ENCODE measurements at places on chromosomes 2 and 18.

DNA sequence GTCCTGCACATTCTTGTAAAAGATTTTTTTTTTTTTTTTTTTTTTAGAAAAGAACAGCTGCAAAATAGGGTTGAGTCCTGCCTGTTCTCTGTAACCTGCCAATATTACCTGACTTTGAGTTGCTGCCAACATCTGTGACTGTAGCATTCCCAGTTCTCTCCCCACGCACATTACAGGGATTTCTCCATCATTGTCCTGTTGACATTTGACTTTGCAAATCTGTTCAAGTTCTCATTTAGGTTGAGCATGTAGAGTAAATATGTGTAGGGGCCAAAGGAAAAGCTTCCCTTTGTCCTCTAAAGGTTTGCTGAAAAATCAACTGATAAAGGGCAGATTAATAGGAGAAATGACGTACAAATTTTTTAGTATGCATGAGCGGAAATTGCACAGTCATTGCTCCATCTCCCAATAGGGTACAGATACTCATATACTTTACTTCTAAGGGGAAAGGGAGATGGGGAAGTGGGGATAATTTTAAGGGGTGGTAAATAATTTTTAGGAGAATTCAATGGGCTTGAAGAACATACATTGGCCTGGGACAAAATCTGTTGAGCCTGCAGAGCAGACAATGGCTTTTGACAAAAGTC is 385.5 kb downstream of the PIK3C3 start:
- DNase-seq = no peak

DNA sequence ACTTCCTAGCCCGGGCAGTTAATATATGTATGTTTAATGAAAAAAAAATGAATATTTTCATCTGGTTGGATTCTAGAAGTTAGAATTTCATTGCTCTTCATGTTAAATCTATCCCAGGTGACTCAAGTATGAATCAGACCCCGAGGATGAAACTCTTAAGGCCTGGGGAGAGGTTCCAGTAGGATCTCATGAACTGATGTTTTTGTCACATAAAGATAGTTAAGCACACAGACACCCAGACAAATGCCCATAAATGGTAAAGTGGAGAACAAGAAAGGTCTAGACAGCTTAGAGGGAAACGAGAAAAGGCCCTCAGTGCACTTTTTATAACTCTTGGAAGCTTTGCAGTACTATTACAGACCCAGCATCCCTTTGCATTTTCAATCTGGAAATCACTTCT is 114.1 kb downstream of the RIF1 start:
- DNase-seq = no peak

- no peak for DNase-seq
Measured at GRCh38 chr2:197274937-197275336, 35.6 kb downstream of the ANKRD44 start.

DNA sequence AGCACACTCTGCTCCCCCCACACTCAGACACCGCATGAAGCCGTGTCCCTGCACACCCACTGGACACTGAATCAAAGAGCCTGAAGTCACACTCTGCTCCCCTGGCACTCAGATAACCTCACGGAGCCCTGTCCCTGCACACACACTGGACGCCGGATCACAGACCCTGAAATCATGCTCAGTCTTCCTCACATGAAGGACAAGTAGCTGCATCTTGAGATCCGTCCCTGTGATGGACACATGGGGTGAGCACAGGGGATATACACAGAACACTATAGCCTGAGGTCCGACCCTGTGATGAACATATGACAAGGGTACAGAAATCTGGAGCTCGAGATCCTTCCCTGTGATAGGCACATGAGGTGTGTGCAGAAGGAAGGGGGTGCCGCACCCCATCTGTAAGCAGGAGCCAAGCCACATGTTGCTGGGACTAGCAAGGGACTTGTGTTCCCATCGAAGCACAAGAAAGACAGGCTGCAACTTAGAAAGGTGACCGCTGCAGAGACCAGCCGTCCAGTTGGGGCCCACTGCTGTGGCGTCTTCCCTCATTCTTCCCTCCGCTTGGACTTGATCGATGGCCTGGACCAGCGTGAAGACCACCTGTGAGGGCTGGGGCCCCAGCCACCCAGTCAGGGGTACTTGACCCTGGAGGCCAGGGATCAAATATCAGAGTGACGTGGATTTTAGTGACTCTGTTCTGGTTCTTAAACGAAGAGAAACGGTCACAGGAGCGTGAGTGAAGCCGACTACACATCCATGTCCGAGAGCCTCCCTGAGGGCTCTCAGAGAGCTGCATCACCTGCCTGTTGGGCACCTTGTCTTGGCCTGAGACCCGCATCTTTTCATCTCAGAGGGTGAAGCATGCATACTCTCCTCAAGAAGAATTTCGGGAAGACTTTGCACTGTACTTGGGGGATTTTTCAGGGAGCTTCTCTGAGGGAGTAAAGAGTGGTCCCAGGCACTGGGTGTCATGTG is 391.7 kb upstream of the SALL3 start:
- DNase-seq = no peak

DNA sequence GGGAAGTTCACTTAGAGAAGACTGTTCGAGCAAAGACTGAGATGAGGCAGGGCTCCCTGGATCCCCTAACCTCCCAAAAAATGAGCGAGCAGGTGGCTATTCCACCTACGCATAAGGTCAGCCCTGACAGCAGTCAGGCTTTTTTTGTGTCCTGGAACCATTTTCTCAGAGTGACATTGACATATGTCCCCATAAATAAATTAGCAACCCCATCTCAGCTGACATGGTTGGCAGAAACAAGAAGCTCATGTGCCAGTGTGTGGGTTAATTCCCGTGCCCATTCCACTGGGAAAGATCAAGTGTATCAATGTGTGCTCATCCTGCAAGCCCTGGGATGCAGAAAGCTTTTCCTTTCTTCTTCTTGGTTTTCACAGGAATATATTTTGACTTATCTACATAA is 740.4 kb upstream of the CELF4 start:
- DNase-seq = no peak
